GM20000 (cell line): ENCODE measurements at places on chromosomes 13 and 19.
A peak's percentile ranks its signal among the peaks of the same experiment; 100 is the strongest.

- no peak for DNase-seq
Observed at GRCh38 chr13:101942038-101942437, 459.8 kb downstream of the FGF14 start.

DNA sequence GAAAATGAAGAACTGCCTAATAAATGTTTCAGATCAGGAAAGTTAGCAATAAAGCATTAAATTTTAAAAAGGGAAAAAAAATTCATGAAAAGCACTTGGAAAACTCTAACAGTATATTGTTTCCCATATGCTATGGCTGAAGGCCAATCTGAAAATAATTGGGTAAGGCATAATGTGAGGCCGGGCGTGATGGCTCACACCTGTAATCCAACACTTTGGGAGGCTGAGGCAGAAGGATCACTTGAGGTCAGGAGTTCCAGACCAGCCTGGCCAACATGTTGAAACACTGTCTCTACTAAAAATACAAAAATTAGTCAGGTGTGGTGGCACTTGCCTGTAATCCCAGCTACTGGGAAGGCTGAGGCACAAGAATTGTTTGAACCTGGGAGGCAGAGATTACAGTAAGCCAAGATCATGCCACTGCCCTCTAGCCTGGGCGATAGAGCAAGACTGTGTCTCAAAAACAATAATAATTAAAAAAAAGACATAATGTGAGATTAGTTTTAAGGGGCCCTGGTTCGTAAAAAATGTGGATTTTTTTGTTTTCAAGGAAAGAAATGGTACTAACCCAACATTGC is 15.2 kb downstream of the INTS6 start:
- DNase-seq = no peak

- no peak for DNase-seq
Observed at GRCh38 chr13:99484473-99484872, 16.8 kb upstream of the TM9SF2 start.

DNA sequence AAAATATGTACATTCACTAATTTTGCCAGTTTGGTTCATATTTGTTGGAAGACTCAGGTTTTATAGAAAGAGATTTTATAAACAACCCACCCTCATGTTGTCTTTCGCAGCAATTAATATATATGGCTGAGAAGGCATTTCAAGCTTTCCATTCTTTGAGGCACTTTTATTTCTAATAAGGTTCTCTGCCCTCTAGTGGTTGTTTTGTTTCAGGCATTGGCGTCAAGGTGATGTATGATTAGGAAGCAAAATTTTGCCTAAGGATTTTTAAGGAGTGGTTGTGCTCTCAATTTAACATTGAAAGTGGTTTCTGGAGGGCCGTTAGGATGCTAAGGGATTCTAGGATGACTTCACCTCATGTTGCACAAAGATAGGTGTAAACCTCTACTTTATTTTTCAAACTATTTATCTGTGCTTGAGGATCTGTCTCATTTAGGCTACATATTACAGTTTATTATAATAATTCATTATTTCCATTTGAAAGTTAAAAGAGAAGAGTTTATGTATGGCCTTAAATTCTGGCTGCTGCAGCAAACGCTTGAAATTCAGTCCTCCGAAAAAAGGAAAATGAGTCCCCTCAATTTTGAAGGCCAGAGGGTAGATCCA is 35.9 kb downstream of the OXGR1 start:
- DNase-seq = peak; percentile 13

- no peak for DNase-seq
Observed at GRCh38 chr13:38763446-38764381, 76.8 kb downstream of the FREM2 start.

DNA sequence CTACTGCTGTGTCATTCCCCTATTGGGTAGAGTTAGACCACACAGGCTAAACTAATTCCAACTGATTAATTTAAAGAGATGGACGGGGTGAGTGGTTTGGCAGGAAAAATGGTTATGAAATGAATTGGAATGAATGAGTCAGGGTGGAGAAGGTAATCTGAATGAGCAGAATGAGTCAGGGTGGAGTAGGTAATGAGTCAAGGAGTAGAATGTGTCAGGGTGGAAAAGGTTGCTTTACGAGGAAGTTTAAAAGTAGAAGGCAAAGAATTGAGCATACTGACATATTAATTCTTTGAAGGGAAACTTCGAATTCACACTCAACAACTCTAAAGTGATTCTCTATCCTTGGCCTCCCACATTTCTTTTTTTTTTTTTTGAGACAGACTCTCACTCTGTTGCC is 12.7 kb upstream of the ZNF121 start:
- DNase-seq = no peak

GRCh38 chr13:36420437-36420891 is 11.8 kb upstream of the CCNA1 start:
- DNase-seq = peak; percentile 75

GRCh38 chr19:56312342-56312741 is 2.3 kb downstream of the ZSCAN5A start:
- DNase-seq = no peak
